Left cardiac atrium (tissue), 4 donors: ENCODE measurements at places on chromosomes 4 and X.

DNA sequence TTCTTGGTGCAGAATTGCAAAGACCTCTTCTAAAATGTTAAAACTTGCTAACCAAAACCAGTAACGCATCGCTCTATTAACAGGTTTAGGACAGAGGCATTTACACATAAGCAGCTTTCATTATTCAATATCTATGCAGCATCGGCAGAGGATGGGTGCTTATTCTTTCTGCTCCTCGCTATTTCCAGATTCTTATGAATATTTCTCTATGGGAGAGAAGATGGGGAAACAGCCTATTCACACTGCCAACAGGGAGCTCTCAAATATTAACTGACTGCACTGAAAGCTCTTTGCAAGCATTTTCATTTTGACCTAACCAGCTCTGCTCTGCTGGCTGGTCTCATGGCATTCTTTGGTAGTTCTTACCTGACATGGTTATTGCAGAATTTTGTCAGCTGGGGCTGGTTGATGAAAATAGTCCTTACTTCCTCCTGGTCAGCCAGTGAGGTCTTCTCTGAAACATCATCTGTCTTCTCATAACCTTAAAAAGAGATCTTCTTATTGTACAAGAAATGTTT lies 30.2 kb downstream of the ATP8A1 start:
- DNase-seq: no peak

DNA sequence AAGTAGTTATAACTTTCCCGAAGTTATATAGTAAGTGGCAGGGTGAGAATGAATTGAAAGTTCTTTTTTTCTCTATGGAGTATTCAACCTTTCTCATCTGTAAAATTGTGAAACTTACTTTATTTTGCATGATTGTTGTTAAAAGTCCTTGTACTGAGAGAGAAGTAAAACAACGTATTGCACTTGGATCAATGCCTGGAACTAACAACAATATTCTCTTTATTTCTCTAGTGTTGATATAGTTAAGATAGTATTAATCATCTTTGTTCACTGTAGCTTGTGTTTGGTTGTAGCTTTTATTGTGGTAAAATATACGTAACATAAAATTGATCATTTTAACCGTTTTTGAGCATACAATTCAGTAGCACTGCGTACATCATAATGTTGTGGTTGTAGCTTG lies 48.7 kb downstream of the STIM2 start:
- no peak for DNase-seq

DNA sequence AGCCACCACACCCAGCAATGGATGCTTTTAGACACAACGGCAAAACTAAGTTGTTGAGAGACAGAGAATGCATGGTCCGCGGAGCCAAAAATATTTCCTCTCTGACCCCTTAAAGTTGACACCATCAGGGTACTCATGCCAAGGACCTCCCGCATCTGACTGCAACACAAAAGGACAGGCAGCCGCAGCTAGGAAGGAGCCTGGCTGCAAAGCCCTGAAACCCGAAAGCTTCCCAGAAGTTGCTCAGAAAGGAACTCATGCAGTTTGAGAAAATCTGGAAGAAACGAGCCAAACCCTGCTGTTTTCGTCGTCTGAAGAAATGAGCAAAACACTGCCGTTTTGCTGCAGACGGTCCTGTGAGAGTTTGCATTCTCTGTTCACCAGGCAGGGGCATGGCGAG lies 16.5 kb downstream of the DHRSX start:
- DNase-seq: no peak

DNA sequence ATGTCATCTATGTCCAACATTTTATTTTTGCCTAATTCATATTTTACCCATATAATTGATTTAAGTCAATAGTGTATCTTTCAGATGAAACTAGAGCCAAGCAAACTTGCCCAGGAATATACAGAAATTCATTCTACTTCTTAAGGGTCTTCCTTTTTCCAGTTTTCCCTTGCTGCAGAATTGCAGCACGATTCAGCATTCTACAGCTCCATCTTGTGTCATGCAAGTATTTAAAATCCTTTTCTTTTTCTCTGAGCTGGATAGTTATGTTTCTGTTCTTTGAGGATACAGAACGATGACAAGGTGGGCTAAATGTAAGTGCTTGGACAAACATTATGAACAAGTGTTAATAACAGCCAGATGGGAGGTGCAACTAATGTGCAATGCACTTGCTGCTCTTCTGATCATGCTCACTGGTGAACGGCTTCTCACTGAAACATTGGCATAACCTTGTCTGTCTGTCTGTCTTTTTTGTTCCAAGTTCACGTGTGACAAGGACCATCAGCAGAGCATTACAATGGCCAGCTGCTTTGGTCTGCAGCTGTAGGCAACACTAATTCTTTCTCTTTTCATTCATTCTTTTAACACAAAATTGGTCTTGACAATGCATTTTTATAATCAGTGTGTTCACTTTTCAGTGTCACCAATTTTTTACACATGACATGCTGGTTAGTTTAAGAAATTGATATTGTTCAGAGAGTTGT lies 1821.7 kb downstream of the ARAP2 start:
- DNase-seq: no peak

DNA sequence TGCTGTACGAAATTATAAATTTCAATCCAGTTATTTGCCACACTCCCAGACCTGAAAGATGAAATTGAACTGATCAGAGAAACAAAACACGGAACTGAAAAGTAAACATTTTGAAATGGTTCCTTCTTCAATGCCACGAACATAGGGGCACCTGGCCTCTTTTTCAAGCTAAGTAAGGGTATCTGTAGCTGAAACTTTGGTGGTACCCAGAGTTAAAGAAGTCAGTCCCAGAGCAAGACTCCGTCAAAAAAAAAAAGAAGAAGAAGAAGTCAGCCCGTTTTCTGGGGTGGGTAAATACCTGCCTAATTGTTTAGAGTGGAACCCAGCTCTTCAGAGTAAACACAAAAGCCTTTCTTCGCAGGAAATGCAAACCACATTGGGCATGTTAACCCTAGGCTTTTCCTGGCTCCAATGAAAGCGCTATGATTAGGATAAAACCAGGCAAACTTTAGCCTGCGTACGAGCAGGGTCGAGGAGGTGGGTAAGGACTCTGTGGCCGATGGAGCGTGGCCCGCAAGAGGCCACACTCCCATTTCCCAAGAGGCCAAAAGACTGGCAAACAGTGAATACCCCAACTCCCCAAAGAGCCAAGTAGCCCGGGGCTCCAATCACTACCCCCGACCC lies 1.3 kb downstream of the ANTXR2 start:
- no peak for DNase-seq

GRCh38 chrX:147913570-147913969 lies 1.9 kb downstream of the FMR1 start:
- no peak for DNase-seq

- DNase-seq: no peak
These were observed 6.5 kb downstream of the ZFYVE28 start for GRCh38 chr4:2411786-2412510.

DNA sequence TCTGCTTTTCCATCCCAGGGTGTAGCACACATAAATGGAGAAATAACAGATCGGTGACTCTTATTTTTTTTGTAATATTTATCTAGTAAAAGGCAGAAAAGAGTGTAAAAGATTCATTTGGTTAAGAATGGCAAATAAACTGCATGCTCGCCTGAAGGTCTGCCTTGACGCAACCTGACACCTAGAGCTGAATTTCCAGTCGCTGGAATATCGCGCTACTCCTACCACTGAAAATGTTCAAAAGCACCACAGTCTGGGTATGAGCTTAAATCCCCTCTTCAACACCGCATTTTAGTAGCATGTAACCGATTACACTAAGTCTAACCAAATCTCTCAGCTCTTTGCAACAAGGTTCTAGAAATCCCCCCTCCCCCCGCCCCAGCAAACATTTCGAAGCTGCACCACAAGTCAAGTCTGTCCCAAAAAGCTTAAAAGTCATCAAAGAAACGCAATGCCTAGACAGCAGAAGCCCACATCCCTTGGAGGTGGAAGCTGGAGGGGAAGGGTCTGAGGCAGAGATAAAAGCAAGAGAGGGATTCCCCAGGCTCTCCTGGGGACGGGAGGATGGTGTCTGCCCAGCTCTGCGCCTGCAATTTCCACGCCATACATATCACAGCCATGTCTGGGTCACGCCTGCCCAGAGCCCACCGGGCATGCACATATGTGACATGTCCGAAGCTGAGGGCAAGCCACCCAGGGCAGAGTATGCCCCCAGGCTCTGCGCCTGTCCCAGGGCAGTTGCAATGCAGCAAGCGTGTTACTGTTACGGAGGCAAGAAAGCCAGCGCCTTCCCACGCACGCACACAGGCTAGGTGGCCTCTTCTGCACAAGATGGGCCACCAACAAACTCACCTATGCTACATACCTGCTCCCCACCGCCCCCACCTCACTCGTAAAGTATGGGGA lies 1.4 kb downstream of the FGF13 start:
- DNase-seq: no peak

DNA sequence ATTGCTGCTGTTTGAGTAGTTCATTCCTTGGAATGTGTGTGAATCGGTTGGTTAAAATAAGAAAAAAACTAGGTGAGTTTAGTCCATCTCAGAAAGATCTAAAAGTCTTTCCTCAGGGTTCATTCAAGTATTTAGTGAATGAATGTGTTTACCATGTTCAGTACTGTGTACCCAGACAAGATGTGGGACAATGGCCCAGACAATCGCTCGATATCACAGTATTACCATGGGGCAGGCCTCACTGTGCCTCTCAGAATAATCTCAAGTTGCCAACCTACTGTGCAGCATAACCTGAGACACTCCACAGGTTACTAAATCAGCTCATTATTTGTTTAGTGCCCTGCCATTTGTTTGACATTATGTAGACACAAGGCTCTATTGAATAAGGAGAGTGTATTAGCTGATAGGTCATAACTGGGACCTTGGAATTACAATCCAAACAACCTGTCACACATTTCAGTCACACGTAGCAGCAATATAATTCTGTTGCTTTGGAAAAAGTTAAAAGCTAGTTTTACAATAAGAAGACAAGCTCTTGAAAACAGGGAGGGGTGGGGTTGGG lies 24.9 kb upstream of the AMOT start:
- DNase-seq: no peak
